ENCODE measurements at places on chromosomes 4 and X. TPM values are rescaled to one million over a fixed set of nuclear protein-coding genes. Genes with fewer than 3 reads are reported as not detected.

DNA sequence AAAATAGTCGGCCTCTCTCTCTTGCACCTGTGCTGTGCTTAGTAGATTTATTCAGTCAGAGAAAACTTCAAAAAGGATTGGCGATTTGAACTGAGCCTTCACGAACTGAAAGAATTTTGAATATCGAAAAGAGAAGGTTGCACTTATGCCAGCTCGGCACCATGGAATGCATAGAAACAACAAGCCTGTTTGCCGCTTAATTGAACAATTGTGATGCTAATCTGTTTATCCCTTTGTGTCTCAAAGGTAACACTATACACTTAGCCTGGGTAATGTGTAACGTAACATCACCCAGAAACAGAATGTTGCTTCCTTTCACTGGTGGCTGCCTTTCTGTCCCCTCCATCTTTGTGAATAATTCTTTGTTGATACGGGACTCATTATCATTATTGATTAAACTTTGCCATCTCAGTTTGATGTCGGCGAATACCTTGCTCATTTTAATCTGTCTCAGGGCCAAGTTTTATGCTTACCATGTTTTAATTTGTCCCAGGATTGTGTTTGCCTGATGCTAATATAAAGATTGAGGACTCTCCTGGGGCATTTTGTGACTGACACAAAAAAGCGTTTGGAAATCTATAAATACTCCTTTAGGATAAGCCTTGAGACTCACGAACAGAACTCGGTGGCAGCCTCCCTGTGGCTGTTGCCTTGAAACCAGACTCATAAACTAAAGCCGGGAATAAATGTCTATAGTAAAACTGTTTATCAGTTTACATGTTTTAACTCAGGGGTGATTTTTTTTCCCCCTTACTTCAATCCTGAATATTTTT is 400.5 kb downstream of the RAPGEF2 start:
- H3K27ac ChIP-seq = no peak overlapping the region
- no peaks in the 10 kb centered on the region for H3K27me3 ChIP-seq
- H3K4me3 ChIP-seq = no peak overlapping the region

DNA sequence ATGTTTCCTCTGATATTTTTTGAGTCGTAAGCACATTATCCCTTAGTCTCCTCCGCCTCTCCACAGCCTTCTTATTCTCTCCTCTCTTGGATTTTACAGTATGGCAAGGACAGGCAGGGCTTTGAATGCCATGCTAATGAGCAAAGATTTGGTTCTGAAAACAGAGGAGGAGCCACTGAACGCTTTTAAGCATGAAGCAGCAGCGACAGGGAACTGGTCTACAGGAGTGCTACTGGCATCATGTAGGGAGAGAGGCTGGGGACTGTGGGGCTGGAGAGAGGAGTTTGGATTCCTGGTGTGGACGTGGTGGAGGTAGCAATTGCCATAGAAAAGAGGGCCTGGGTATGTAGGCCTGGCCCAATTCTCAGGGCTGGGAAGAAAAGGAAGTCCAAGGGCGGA is 4.6 kb upstream of the CD99L2 start:
- no peak overlapping the region for H3K27ac ChIP-seq
- H3K27me3 ChIP-seq = no peaks in the 10 kb centered on the region
- H3K4me1 ChIP-seq = no peaks in the 10 kb centered on the region
- no peak overlapping the region for H3K4me3 ChIP-seq

DNA sequence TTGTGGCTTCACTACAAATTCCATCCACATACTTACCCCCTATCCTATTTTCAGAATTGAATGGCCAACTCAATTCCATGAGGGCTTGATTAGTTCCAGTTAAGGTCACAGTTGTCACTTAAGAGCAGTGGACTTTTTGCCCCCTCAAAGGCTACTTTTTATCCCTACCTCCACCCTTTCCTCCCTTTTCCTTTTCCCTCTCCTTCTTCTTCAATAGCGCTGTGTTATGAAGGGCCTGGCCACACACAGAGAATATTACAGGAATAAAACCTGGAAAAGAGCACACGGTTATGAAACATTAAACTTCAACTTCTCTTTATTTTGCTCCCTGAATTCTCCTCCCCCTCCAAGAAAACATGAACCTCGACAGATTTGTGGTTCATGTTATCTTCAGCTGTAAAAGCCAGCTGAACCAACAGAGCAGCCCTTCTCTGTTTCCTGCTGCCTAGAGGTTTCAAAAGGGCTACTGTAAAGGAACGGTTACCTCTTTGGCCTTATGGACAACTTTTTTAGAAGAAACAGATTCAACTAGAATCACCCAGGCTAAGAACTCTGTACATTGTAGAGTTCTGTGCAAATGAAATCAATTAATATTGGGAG is 87.0 kb upstream of the RPL34 start:
- H3K36me3 ChIP-seq = no peaks in the 10 kb centered on the region
- peaks cover 7% of the 10 kb centered on the region for H3K4me1 ChIP-seq
- DNase-seq = no peak
- H3K27ac ChIP-seq = no peak overlapping the region
- H3K27me3 ChIP-seq = no peaks in the 10 kb centered on the region

- no peak for DNase-seq
- no peak overlapping the region for H3K4me3 ChIP-seq
- H3K4me1 ChIP-seq = no peaks in the 10 kb centered on the region
Observed at GRCh38 chrX:48516987-48517386, 4.6 kb upstream of the EBP start.

APEX2 gene
- total RNA-seq = 14.2 TPM

- H3K27me3 ChIP-seq = no peaks in the 10 kb centered on the region
- H3K4me3 ChIP-seq = no peak overlapping the region
- no peak for DNase-seq
- H3K36me3 ChIP-seq = no peaks in the 10 kb centered on the region
Observed at GRCh38 chr4:15836362-15836761, 58.2 kb downstream of the CD38 start.

GSTCD gene
- total RNA-seq = 9.1 TPM

- no peak overlapping the region for H3K27ac ChIP-seq
- no peak for DNase-seq
- no peak overlapping the region for H3K4me3 ChIP-seq
- no peaks in the 10 kb centered on the region for H3K27me3 ChIP-seq
Observed at GRCh38 chrX:49919617-49920016, 2.8 kb upstream of the CLCN5 start.

CSAG1 gene
- total RNA-seq = not detected

UNC5C gene
- total RNA-seq = 12.0 TPM

FREM3 gene
- total RNA-seq = not detected

PGAM4 gene
- total RNA-seq = not detected

DNA sequence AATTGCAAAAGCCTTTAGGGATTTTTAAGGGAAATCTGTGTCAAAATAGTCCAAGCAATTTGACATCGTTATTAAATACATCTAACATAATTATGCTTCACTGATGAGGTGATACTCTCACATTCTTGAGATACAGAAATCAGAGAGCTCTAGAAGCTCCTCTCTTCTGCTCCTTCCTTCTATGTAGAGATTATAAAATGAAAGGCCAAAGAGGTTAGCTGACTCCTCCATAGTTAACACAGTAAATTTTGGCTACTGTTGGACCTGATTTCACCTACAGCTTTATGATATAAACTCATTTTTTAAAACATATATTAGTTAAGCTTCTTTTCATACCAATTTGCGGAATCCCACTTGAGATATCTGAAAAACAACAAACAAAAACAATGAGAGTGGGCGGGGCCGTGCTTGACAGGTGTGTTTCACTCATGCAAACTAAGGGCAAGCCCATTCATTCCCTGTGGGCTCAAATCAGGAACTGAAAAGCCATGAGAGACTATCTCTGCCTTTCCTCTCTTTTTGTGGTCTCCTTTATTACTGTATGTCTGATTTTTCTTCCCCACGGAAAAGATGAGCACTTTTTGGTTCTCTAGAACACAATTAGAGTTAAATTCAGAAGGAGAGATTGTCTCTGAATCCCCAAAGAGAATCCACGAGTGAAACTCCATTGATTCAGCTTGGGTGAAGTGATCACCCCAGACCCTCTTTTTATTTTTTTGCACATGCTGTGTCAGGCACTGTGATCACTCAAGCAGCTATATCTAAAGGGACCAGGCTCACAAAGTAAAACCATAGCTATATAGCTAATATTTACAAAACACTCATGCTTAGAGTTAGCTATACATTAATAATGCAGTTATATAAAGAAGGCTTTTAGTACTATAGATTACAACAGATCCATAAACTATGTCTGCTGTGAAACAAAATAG is 566.3 kb downstream of the IL15 start:
- H3K36me3 ChIP-seq = no peaks in the 10 kb centered on the region
- H3K27me3 ChIP-seq = no peaks in the 10 kb centered on the region
- no peak overlapping the region for H3K4me3 ChIP-seq
- H3K27ac ChIP-seq = no peak overlapping the region

DNA sequence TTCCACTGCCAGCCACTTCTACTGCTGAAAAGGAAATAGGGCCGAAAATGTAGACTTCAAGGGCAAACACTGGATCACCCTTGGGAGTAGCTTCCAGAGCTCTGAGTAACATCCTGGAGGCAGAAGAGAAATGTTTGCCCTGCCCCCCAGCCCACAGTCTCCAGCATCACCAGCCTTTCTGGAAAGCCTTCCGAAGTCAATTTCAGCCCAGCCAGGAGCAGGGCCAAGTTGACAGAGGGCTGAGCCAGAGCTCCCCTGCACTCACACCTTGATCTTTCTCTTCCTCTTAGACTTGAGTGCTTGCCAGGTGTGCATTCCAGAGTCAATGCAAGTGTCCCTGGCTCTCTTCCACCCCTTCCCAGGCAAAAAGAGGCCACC is 35.2 kb downstream of the SLC25A5 start:
- H3K36me3 ChIP-seq = no peaks in the 10 kb centered on the region
- no peak for DNase-seq
- no peak overlapping the region for H3K4me3 ChIP-seq
- H3K4me1 ChIP-seq = peaks cover 10% of the 10 kb centered on the region
- no peak overlapping the region for H3K27ac ChIP-seq

DNA sequence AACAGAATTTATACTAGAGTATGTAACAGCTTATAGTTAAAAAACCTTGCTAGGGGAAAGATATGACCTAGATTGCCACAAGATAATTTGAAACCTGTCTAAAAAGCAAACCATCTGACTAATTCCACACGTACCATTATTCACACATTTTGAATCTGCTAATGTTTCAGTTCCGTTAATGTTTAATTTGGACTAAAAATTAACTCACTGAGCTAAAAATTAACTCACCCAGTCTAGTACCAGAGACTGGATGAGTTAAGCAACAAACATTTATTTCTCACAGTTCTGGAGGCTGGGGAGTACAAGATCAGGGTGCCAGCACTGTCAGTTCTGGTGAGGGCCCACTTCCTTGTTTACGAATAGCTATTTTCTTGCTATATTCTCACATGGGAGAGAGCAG is 231.5 kb upstream of the DIAPH2 start:
- no peak for DNase-seq
- no peaks in the 10 kb centered on the region for H3K27me3 ChIP-seq
- no peak overlapping the region for H3K4me3 ChIP-seq
- no peak overlapping the region for H3K27ac ChIP-seq

DNA sequence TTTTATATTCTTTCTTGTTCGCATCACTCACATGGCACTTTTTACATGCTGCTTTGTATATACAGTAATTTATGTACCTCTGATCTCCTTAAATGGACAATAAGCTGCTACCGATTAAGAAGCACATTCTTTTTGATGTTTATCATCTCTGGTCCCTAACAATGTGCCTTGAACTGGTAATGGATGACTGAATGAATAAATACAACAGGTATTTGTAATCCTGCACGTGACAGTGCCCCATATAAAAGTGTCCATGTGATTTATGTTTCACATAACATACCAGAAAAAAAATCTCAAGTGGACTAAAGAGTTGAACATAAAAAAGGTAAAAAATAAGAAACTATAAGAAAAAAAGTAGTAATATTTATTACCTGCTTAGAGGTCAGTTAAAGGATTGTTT is 7.7 kb upstream of the SLAIN2 start:
- no peaks in the 10 kb centered on the region for H3K4me1 ChIP-seq
- H3K4me3 ChIP-seq = no peak overlapping the region
- DNase-seq = no peak

DNA sequence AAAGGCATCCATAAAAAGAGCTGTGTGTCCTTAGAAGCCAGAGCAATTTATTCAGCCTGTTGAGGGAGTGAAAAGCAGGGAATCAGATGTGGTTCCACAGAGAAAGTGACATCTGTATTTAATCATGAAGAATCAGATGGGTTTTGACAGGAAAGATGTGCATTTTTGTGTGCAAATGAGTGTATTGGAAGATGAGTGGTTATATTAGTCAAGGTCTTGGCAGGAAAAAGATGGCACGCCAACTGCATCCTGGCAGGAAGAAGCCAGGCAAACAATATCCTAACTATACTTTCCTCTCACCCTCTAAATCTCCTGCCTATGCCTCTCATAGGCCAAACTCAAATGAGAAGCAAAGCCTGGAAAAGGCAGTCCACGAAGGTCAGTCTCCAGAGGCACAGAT is 59.1 kb downstream of the SCFD2 start:
- H3K36me3 ChIP-seq = no peaks in the 10 kb centered on the region
- H3K4me3 ChIP-seq = no peak overlapping the region
- no peaks in the 10 kb centered on the region for H3K27me3 ChIP-seq
- no peak for DNase-seq
- H3K4me1 ChIP-seq = no peaks in the 10 kb centered on the region

- no peak overlapping the region for H3K27ac ChIP-seq
- H3K4me1 ChIP-seq = no peaks in the 10 kb centered on the region
- no peak for DNase-seq
- H3K36me3 ChIP-seq = no peaks in the 10 kb centered on the region
Observed at GRCh38 chrX:7263961-7264360, 116.0 kb upstream of the PUDP start.

PDLIM3 gene
- total RNA-seq = 148 TPM

GRCh38 chr4:124333466-124333865 is 379.1 kb downstream of the ANKRD50 start:
- no peak overlapping the region for H3K4me3 ChIP-seq
- no peaks in the 10 kb centered on the region for H3K27me3 ChIP-seq
- no peak overlapping the region for H3K27ac ChIP-seq
- H3K4me1 ChIP-seq = no peaks in the 10 kb centered on the region
- no peaks in the 10 kb centered on the region for H3K36me3 ChIP-seq
- no peak for DNase-seq

- no peak for DNase-seq
- no peaks in the 10 kb centered on the region for H3K36me3 ChIP-seq
- H3K4me3 ChIP-seq = no peak overlapping the region
- no peak overlapping the region for H3K27ac ChIP-seq
- H3K27me3 ChIP-seq = no peaks in the 10 kb centered on the region
- H3K4me1 ChIP-seq = no peaks in the 10 kb centered on the region
Observed at GRCh38 chr4:12146339-12146738, 717.6 kb upstream of the HS3ST1 start.

GRCh38 chr4:83603129-83603528 is 67.2 kb downstream of the GPAT3 start:
- no peaks in the 10 kb centered on the region for H3K36me3 ChIP-seq
- no peaks in the 10 kb centered on the region for H3K4me1 ChIP-seq
- no peak for DNase-seq
- no peaks in the 10 kb centered on the region for H3K27me3 ChIP-seq
- no peak overlapping the region for H3K27ac ChIP-seq

All from vagina (tissue), 2 donors.